ENCODE measurements at places on chromosomes 1 and 21.

- peak; percentile 34 for DNase-seq
Measured at GRCh38 chr1:15139654-15140350, 13.7 kb upstream of the TMEM51 start.

- DNase-seq, result no peak
Measured at GRCh38 chr1:213999732-214000131, 12.0 kb downstream of the PROX1 start.

DNA sequence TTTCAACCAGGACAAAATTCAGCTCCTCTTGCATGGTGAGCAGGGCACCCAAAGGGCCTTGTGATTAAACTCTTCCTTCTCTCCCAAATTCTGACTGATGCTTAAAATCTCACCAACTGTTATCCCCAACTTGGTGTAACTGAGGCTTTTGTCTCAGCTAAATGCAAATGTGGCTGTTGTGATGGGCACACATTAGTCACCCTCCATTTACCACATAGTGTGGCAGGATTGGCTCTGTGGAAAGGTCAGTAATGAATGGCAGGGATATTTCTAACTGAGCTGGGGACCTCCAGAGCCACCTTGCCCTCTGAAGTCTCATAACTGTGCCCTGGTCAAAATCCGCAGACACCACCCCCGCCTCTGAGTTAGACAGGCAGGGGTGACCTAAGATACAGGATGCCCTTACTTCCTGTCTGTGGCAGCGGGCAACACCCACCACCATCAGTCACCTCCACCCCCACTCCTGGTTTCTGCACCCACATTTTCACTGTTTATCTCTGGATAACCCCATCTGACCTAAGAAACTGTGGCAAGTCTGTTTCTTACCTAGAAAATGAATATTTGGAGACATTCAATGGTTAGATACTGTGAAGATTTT, 25.4 kb upstream of the RGS16 start:
- DNase-seq, result no peak

- DNase-seq, result no peak
Measured at GRCh38 chr1:62299426-62300200, 19.6 kb downstream of the KANK4 start.

DNA sequence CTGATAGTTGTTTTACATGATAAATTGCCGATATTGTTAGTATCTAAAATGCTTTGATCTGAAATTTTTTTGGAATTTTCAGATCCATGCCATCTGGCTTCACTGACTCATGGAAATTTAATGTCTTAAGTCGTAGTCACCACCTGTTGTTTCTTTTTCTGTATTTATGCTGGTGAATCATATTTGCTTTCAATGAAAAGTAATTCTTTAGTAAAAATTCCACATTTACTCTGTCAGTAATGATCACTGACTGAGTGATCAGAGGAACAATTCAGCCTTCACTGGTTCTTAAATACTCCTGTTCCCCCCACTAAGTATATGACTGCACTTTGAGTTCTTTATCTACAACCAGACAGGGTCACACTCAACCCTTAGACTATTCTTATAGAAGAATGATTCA, 185.6 kb upstream of the NRIP1 start:
- DNase-seq, result peak; percentile 42

GRCh38 chr1:102776071-102776470, 332.3 kb downstream of the COL11A1 start:
- DNase-seq, result no peak

- DNase-seq, result peak; percentile 26
Measured at GRCh38 chr1:183590244-183591191, at the start of gene NCF2. Gene NCF2 (minus strand): TSS chr1:183590459. CDS start chr1:183590329, 130 bp downstream.

- no peak for DNase-seq
Measured at GRCh38 chr21:35398346-35398982, 349.4 kb upstream of the RUNX1 start.

- no peak for DNase-seq
Measured at GRCh38 chr1:183872403-183872802, 67.5 kb downstream of the RGL1 start.

GRCh38 chr1:204797401-204797800, 73.3 kb upstream of the NFASC start:
- no peak for DNase-seq

DNA sequence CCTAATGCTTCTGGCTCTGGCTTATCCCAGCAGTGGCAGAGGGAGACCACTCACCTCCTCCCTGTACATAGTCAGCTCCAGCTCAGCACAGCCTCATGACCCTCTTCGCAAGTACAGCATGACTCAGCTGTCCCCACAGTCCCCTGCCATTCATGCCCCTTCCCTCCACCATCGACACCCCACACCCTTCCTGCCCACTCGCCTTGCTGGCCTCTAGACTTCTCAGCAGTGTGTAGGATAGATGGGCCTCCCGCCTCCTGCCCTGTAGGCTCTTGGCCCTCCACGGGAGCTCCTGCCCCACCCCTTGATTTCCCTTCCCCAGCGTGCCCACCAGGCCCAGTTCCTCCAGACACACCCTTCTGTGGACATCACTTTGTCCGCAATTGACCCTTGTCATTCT, 9.8 kb downstream of the NPR1 start:
- DNase-seq, result no peak

DNA sequence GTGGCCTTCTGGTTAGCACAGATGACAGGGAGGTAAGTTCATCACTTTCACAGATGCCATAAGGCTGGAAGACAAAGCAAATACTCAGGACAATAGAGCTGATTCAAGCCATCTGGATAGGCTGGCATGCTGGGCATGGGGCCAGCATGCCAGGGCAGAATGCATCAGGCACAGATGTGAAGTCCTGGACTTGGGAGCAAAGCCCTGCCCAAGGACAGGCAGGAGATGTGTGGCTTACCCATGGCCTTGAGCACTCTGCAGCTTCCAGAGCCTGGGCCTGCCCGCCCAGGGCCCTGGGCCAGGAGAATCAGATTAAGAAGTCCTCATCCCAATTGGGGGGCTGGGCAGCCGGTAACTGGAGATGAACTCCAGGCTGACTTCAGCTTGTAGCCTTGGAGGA, 135.7 kb upstream of the ZC3H12A start:
- DNase-seq, result no peak

GRCh38 chr1:111989531-111990025, at the start of gene KCND3:
Gene KCND3 (minus strand): TSS chr1:111989668.
- peak; percentile 14 for DNase-seq

DNA sequence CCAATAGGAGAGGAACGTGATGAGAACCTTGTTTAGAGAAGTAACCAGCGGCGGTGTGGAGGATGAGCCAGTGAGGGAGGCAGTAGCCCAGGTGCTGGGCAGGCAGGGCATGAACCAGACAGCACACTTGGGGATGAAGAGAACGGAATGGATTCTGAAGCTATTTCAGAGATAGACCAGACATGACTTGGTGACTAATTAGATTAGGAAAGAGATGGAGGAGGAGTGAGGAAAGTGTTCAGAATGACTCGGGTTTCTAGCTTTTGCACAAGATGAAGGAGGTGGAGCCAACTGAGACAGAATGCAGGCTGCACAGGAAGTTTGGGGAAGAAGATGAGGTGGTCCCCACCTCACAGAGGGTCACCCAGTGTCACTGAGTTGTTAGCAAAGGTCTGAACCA, 5.1 kb downstream of the PEF1 start:
- DNase-seq, result peak; percentile 69

GRCh38 chr1:169451218-169451824, 24.0 kb upstream of the CCDC181 start:
- no peak for DNase-seq

DNA sequence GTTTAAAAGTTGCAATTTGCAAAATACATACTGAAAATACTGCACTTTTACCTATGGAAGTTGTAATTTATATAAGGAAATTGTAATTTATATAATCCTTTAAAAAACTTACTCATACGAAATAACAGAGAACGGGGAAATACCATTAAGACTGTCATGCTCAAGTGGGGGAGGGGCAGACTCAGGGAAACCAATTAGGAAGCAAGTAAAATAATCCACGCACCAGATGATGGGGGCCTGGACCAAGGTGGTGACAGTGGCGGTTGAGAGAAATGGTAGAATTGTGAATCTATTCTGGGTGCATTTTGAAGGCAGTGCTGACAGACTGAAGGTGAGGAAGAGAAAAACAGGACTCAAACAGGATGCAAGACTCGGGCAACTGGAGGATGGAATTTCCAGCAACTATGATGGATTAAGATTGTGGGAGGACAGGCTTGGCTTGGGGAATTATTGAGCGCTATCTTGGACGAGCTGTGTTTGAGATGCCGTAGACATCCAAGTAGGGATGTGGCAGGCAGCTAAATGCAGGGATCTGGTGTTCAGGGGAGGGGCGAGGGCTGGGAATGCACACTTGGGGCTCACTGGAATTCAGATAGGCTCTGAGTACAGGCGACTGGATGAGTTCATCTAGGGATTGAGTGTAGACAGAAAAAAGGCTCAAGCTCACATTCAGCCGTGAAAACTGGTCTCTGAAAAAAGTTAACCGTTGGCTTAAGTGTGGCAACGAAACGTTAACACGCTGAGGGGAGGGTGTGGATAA, 977 bp downstream of the LCA5L start:
- DNase-seq, result peak; percentile 10

GRCh38 chr1:203188686-203189232, 2.3 kb upstream of the CHI3L1 start:
- DNase-seq, result no peak

- no peak for DNase-seq
Measured at GRCh38 chr1:170587253-170587593, 55.3 kb downstream of the GORAB start.

DNA sequence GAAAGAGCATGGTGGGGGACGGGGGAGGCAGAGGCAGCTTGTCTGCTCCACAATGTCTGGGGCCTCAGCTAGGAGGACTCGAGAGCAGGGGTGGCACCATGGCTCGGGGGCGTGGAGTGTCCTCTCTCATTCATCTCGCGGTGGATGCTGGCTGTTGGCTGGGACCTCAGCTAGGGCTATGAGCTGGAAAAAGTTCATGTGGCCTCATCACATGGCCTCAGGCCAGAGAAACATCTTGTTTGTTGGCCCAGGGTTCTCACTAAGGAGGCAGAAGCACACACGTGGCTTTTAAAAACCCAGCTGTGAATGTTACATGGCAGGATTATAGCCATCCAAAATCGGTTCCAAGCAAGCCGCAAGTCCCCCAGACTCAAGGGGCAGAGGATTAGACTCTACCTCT, 6.2 kb upstream of the CENPS start:
- no peak for DNase-seq

Data from RWPE1 (cell line).